ENCODE measurements at places on chromosomes 1 and 21. TPM values are rescaled to one million over a fixed set of nuclear protein-coding genes. Genes with fewer than 3 reads are reported as not detected.
A peak's percentile ranks its signal among the peaks of the same experiment; 100 is the strongest.

DNA sequence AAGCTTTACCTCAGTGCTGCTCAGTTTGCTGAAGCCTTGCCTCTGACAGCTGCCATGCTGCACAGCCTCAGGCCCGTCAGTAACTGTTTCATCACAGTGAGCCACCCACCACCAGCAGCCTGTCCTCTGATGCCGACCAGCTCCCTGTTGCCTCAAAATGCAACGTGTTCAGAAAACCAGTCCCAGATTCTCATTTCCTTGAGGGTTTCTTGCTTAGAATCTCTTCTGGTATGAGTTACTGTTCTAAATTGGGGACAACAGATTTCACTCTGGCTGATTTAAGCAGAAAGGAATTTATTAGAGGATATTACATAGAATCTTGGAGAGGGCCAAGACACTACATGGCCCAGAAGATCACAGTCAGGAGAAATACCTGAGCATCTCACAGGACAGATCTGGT is 11.0 kb downstream of the UBL4B start:
- H3K36me3 ChIP-seq, result no peaks in the 10 kb centered on the region
- H3K27me3 ChIP-seq, result peaks cover 11% of the 10 kb centered on the region

DNA sequence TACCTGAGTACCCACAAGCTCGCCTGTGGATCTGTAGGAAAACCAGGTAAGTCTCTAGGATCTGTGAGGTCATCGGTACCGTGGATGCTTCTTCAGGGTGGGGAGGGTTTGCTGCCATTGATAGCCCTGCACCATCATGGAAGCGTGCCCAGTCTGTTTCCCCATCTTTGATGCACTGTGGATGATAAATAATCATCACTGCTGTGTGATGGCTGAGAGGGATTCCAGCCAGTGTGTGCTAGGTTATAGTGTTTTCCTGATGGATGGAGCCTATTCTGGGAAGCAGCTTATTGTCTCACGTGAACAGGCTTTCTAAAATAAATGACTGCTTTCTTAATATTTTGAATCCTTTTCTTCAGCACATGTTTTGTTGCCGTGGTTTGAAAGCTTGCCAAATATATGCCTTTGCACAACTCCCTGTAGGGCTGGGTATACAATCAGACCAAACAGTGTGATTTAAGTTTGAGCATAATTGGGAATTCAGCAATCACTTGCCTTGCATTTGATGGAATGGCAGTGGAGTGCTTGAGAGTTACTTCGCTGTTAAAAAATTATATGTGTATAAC is 113.8 kb downstream of the CAMTA1 start:
- no peak overlapping the region for H3K27ac ChIP-seq
- H3K36me3 ChIP-seq, result no peaks in the 10 kb centered on the region
- H3K27me3 ChIP-seq, result no peaks in the 10 kb centered on the region
- no peak for DNase-seq

GRCh38 chr1:56309065-56309464 is 270.3 kb downstream of the PLPP3 start:
- no peaks in the 10 kb centered on the region for H3K36me3 ChIP-seq
- H3K27me3 ChIP-seq, result no peaks in the 10 kb centered on the region
- no peaks in the 10 kb centered on the region for H3K4me1 ChIP-seq
- H3K4me3 ChIP-seq, result no peak overlapping the region
- H3K27ac ChIP-seq, result no peak overlapping the region
- no peak for DNase-seq

DNA sequence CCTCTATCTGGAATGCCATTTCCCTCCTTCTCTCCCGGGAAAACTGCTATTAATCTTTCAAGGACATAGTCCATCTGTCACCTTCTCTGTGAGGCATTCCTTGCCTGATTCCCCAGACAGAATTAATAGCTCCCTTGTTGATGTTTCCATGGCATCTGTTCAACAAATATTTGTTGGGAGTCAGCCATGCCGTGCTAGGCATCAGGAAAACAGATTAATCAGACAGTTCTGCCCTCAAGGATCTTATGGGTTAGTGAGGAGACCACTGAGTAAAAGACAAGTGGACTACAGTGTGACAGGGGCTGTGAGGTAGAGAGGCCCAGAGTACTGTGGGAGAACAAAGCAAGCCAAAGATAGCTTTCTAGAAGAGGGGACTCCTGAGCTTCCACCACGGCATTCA is 11.4 kb upstream of the MAGOH start:
- H3K27ac ChIP-seq, result no peak overlapping the region
- no peak for DNase-seq
- H3K4me3 ChIP-seq, result no peak overlapping the region
- H3K4me1 ChIP-seq, result no peaks in the 10 kb centered on the region

GRCh38 chr1:154557939-154558719 is at the start of gene UBE2Q1:
Gene UBE2Q1, minus strand, starts transcription at chr1:154558662. Its CDS starts 109 bp downstream, at chr1:154558553.
- peak within 1 kb of the TSS; percentile 98 for H3K4me3 ChIP-seq
- peaks cover 35% of the 10 kb centered on the region for H3K4me1 ChIP-seq
- no peaks in the 10 kb centered on the region for H3K27me3 ChIP-seq

- no peak overlapping the region for H3K4me3 ChIP-seq
- no peaks in the 10 kb centered on the region for H3K27me3 ChIP-seq
- peaks cover 8% of the 10 kb centered on the region for H3K36me3 ChIP-seq
- no peak overlapping the region for H3K27ac ChIP-seq
- no peak for DNase-seq
Observed at GRCh38 chr1:162753998-162754585, 36.4 kb upstream of the HSD17B7 start.

DNA sequence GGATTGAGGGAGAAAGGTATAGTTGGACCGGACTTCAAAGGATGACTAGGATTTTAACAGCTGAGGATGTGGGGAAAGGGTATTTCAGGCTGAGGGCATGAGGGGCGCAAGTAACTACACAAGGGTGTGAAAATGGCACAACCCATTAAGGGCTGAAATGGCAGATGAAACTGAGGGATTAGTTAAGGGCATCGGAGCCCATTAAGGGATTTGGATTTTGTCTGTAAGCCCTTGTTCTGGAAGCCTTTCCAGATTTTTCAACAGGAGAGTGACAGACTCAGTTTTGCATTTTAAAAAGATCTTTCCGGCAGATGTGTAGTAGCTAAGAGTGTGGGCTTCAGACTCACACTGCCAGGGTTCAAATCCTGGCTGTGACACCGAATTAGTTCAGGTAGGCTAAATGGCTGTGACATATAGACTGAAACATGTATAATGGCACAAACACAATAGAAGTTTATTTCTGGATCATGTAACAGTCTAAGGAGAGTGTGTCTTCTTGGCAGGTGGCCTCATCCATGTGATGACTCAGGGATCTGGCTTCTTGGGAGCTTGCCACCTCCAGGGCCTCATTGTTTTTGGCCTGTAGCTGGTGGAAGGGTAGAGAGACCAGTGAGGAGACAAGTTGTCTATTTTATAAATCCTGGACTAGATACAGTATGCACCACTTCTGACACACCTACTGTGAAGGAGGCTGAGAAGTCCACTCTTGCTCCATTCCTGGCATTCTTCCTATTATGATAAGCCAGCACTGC is 49.6 kb downstream of the UBE2T start:
- H3K27me3 ChIP-seq, result no peaks in the 10 kb centered on the region
- H3K27ac ChIP-seq, result no peak overlapping the region
- H3K4me1 ChIP-seq, result no peaks in the 10 kb centered on the region
- H3K4me3 ChIP-seq, result no peak overlapping the region
- H3K36me3 ChIP-seq, result no peaks in the 10 kb centered on the region

DNA sequence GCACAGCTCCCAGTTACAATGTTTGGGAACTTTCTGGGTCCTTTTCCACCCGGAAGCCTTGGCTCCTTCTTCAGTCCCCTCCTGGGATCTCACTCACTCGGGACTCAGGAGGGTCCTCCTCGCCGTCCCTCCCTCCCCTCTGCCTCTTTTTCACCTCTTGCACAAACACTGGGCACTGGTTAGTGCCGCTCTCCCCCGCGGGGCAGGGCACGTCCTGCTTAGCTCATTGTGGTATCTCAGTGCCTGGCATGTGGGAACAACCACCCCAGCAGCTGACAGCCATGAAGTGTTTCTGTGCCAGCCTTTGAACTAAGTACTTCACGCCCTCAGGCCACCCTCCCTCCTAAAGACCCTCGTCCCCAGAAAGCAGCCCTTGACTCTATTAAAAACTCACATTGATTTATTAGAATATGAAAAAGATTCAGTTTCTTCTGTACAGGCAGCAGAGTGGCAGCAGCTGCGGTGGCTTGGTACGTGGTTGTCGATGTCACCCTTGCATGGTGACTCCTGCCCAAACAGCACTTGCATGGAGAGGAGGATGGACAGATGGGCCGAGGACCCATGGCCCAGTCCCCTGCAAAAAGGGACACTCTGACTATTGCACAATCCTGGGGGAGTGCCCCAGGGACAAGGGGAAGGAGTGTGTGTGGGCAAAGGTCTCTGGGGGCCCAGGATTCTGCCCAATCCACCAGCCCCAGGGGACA is 56.3 kb downstream of the SLC9A1 start:
- peaks cover 39% of the 10 kb centered on the region for H3K4me1 ChIP-seq
- peak; percentile 82 for DNase-seq
- H3K27ac ChIP-seq, result peak overlapping the region; percentile 79
- peaks cover 37% of the 10 kb centered on the region for H3K36me3 ChIP-seq
- no peak overlapping the region for H3K4me3 ChIP-seq
- H3K27me3 ChIP-seq, result no peaks in the 10 kb centered on the region

TNFRSF1B gene
- total RNA-seq, result 67.0 TPM

UBE2U gene
- total RNA-seq, result not detected

BSND gene
- total RNA-seq, result not detected

LMX1A gene
- 0.21 TPM for total RNA-seq

RER1 gene
- total RNA-seq, result 133 TPM

TNFRSF4 gene
- total RNA-seq, result 3.0 TPM

ACBD6 gene
- 37.4 TPM for total RNA-seq

Measured in lower lobe of right lung (tissue), 2 donors.